Vagina (tissue), 2 donors: ENCODE measurements at places on chromosomes 7 and 10. TPM values are rescaled to one million over a fixed set of nuclear protein-coding genes. Genes with fewer than 3 reads are reported as not detected.

DNA sequence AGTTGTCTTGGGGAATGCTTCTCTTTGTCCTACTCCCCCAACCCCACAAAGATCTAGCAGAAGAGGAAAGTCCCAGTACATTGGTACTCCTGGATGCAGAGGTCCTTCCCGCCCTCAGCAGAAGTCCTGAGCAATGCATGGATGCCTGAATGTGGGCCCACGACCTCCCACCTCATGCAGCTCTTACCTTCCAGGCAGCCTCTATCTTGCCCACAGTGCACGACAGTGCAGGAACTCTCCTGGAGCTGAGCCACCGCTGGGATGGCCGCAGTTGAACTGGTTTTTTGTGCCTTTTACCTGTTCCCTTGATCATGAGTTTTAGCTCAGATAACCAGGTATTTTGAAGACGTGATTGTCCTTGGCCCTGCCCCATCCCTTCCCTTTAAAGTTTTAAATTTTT lies 37.9 kb downstream of the LRRC4 start:
- no peak for DNase-seq

- no peak for DNase-seq
These were observed 96.7 kb downstream of the PAXIP1 start for GRCh38 chr7:154906201-154906600.

DNA sequence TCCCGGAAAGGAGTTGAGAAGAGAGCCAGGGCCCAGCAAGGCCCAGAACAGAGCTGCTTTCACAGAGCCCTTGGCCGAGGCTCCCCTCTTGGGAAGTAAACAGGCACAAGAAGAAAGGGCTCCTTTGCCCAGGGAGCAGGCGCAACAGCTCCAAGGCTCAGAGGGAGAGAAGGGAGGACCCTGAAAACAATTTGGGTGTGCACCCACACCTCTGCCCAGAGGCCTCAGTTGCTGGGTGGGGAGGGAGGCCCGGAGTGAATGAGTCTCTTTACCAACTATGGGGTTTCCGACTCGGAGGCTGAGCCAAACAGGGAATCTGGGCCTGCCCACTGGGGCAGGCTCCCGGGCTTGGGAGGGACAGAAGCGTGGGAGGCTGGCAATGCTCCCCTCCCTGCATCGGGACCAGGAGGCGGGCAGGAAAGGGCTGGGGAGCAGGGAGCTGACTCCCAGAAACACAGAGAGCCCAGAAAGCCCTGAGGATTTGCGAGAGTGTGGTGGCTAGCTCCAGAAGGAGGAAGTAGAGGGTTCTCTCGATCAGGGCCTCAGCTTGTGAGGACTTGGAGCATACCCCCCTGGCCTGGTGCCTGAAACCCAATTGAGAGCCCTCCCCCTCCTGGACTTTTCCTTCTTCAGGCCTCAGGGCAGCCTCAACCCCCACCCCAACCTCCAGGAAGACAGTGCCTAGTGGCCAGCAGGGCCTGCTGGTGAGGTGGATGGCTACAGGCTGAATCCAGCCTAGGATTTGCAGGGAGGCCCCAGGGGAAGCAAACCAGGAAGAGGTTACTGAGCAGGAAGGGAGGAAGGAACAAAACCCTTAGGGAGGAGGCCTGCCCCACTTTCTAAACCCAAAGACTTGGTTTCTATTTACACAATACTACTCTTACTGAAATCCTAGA lies 6.2 kb downstream of the C10orf105 start:
- DNase-seq: no peak

- DNase-seq: no peak
These were observed 1512.8 kb downstream of the REEP3 start for GRCh38 chr10:65033957-65034356.

DNA sequence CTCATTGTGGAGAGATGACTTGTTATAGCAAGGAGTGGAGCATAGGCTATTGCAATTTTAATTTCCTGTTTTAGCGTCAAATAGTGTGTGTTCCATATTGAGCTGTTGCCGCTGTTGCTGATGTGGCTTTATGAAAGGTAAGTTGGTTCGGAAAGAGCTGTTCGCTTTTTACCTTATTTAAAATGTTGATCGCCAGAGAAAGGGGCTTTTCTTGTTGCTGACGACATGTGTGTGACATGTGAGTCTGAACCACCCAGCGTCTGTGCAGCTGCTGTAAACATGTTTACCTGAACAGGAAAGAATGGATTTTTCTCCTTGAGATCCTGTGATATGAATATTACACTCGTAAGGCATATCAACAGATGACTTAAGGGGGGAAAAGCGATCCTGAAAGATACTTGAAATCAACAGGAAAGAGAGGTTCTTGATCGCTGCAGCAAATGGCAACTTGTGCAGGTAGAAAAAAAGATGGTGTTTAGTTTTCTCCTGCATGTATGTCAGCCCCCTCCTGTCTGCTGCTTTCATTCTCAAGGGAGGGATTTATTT lies 2.5 kb downstream of the ZEB1 start:
- no peak for DNase-seq

- no peak for DNase-seq
These were observed 52.3 kb upstream of the COL13A1 start for GRCh38 chr10:69749178-69750010.

DNA sequence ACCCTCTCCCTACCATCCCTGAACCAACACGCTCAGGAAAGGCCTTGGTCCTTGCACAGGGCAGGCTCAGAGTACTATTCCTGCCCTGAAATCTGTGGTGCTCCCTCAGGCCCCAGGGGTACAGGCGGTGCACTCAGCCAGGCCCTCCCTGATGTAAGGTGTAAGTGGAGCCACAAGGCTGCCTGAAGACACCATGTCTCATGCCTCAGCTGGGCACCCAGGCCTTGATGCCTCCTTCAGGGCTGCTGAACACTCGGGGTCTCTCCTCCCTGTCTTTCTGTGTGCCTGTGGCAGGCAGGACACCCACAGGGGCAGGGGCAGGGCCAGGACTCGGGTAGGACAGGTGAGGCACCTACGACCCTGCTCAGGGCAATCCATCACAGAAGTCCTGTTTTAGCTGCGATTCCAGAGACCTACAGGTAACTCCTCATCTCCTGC lies 22.9 kb upstream of the ANTXRL start:
- no peak for DNase-seq

DNA sequence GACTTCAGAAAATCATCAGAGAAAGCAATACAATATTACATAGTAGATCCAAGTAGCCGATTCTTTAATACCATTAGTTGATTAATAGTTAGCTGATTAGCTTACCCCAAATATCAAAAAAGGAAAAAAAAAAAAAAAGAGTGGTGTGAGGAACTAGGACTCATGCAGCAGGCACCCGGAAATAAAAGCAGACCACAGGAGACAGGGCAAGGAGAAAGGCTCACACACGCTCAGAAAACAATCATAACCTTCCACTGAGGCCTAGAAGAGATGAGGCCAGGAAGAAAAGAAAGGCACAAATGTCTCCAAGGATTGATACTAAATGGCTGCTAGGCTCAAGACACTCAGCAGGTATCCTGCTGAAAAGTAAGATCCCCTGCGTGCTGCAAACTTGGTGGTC lies 25.9 kb downstream of the TRDMT1 start:
- no peak for DNase-seq

DNA sequence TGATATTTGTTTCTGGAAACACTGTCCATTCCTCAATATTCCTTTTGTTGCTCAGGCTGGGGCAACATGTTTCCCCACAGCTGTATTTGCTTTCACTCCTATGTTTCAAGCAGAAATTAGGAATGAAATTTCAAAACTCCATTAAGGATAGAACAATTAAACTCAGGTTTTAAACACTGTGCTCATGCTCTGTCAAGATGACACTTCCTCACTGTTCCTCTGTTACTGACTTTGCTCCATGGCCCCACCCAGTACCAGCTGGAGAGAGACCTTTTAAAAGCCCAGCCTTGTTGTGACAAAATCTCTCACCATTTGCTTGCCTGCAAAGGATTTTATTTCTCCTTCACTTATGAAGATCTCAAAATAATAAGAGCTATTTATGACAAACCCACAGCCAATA lies 197.4 kb downstream of the ELMO1 start:
- no peak for DNase-seq

- no peak for DNase-seq
These were observed 100.9 kb downstream of the PHTF2 start for GRCh38 chr7:77899516-77899915.

Gene GPNMB
- total RNA-seq: 113 TPM

Gene ADAMTS14
- not detected for total RNA-seq

Gene SPDYE2B
- total RNA-seq: not detected

Gene PLEKHS1
- not detected for total RNA-seq

Gene PRKCQ
- total RNA-seq: 3.7 TPM

Gene CYP3A4
- total RNA-seq: not detected

Gene ZNF503
- 24.6 TPM for total RNA-seq
